Gastrocnemius medialis (tissue), 4 donors: ENCODE measurements at places on chromosomes 16 and 17. TPM values are rescaled to one million over a fixed set of nuclear protein-coding genes. Genes with fewer than 3 reads are reported as not detected.

GRCh38 chr17:39679521-39680192 is 8.2 kb downstream of the PGAP3 start:
- H3K27me3 ChIP-seq: no peaks in the 10 kb centered on the region
- no peak for DNase-seq
- H3K36me3 ChIP-seq: no peaks in the 10 kb centered on the region

DNA sequence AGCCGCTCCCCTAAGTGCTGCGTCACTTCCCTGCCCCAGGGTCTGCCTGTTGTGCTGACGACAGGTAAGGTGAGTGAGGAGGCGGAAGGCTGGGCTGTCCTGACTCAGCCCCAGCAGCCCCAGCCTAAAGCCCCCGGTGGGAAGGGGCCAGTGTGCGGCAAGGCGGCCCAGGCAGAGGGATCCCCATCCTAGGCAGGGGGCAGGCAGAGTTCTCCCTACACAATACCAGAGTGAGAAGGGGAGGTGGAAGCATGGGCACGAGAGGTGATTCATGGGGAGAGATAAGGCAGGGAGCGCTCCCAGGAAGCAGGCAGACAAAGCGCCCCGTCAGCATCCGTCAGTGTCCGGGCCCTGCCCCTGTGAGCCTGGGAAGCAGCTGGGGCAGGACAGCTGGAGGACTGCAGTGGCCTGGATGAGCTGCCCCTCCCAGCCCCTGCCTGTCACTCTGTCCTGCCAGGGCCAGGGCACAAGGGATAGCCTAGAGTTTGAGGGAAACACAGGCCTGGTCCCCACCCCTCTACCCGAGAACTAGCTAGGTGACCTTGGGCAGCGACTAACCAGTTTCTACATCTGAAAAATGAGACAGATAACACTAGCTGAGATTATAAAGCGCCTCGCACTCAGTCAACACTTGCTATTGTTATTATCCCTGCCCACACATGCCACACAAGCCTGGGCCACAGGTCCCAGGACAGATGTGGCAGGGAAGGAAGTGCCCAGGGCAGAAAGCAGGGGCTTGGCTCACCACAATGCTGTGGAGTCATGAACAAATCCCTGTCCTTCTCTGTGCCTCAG is 3.8 kb downstream of the FAM83G start:
- DNase-seq: no peak
- no peak overlapping the region for H3K27ac ChIP-seq
- H3K4me3 ChIP-seq: no peak overlapping the region
- no peaks in the 10 kb centered on the region for H3K36me3 ChIP-seq
- peaks cover 10% of the 10 kb centered on the region for H3K4me1 ChIP-seq
- no peaks in the 10 kb centered on the region for H3K27me3 ChIP-seq

- H3K4me1 ChIP-seq: no peaks in the 10 kb centered on the region
- no peak overlapping the region for H3K27ac ChIP-seq
- no peak overlapping the region for H3K4me3 ChIP-seq
- DNase-seq: no peak
- H3K36me3 ChIP-seq: no peaks in the 10 kb centered on the region
- H3K27me3 ChIP-seq: no peaks in the 10 kb centered on the region
Observed at GRCh38 chr16:852451-853185, 52.1 kb upstream of the GNG13 start.

- H3K27ac ChIP-seq: peak overlapping the region; percentile 6
- H3K27me3 ChIP-seq: no peaks in the 10 kb centered on the region
- peaks cover 25% of the 10 kb centered on the region for H3K4me1 ChIP-seq
Observed at GRCh38 chr17:9434642-9435057, 141.0 kb downstream of the STX8 start.

DNA sequence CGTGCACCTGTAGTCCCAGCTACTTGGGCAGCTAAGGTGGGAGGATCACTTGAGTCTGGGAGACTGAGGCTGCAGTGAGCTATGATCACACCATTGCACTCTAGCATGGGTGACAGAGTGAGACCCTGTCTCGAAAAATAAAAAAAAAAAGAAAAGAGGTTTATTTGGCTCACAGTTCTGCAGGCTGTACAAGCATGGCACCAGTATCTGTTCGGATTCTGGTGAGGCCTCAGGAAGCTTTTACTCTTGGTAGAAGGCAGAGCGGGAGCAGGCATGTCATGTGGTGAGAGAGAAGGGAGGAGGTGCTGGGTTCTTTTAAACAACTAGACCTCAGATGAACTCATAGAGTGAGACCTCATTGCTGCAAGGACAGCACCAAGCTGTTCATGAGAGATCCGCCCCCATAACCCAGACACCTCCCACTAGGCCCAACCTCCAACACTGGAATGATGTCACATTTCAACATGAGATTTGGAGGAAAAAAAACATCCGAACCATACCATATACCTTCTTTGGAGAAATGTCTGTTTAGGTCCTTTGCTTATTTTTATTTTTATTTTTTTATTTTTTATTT is 10.3 kb upstream of the RMI2 start:
- H3K27ac ChIP-seq: no peak overlapping the region
- no peak overlapping the region for H3K4me3 ChIP-seq
- H3K4me1 ChIP-seq: no peaks in the 10 kb centered on the region
- H3K36me3 ChIP-seq: no peaks in the 10 kb centered on the region
- DNase-seq: no peak

The SMARCD2 gene
- total RNA-seq: 44.7 TPM

The GDPD1 gene
- total RNA-seq: not detected

The PARD6A gene
- total RNA-seq: 2.7 TPM
